ENCODE measurements at places on chromosomes 12 and 14.

- DNase-seq = no peak
Measured at GRCh38 chr14:98466807-98467206, 805.2 kb downstream of the BCL11B start.

- no peak for DNase-seq
Measured at GRCh38 chr12:40271981-40272664, 47.3 kb downstream of the LRRK2 start.

DNA sequence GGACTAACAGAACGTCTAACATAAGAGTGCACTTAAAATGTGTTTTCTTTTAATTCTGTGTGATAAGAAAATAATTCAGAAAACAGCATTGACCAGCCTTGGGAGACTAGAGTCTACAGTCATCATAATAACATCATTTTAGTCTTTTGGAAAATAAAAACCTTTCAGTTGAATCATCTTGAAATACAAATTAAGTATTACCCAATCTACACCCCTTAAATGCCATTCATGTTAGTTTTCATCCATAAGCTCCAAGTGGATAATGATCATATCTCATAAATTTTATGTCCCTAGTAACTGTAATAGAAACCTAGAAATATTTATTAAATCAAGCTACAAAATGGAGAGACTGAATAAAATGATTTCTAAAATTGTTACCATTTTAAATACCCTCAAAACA lies 32.4 kb downstream of the EPS8 start:
- no peak for DNase-seq

- no peak for DNase-seq
Measured at GRCh38 chr14:94897561-94897960, 127.6 kb upstream of the GSC start.

- no peak for DNase-seq
Measured at GRCh38 chr14:59175404-59175803, 13.1 kb upstream of the DAAM1 start.

DNA sequence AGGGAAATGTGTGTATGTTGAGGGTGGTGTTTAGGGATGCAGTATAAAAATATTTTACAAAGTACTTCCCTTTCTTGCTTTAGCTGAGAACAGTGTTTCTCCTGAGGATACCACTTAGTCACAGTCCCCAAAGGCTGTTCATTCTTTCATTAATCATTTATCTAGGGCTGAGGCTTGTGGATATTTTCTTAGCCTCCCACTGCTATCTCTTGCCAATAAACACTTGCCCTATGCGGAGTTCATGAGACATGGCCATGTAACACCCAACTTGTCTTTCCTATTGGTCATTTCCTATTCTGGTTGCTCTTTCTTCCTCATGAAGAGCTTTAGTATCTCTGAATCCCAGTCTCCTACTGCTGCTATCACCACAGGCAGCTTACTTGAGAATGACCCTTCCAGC lies 75.1 kb downstream of the ETNK1 start:
- no peak for DNase-seq

- DNase-seq = no peak
Measured at GRCh38 chr14:50763382-50764007, 67.5 kb downstream of the NIN start.

GRCh38 chr12:26704684-26705460 lies 128.1 kb downstream of the ITPR2 start:
- no peak for DNase-seq

DNA sequence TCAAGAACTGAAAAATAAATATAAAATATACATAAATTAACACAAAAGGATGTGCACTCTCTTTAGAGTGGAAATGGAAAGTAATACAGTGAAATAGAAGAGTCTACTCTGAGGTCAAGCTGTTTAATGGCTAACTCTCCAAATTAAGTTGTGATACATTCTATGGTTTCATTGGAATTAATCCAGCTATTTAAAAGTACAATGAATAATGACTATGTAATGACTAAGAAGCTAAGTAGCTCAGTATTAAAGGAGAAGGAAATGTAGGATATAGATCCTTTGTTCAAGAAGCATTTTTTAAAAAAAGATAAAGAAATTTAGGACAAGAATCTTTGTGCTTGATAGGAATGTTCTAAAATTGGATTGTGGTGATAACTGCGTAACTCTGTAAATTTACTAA lies 85.3 kb downstream of the LRP6 start:
- DNase-seq = no peak

DNA sequence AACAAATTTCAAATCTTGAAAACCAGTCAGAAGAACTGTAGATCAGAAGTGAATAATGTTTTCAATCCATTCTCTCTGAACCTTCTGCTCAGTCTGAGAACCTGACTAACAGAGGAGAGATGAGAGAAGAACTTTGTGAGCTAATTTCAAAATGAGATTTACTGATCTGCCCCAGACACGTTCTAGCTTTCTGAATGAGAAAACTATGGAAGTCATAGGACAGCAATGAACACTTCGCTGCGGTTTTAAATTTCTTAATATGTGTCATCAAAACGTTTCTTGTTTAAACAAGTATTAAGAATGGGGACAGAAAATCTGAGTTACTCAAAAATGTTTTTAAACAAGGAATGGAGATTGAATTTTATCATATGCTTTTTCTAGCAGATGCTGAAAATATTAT lies 66.6 kb upstream of the FAR2 start:
- no peak for DNase-seq

DNA sequence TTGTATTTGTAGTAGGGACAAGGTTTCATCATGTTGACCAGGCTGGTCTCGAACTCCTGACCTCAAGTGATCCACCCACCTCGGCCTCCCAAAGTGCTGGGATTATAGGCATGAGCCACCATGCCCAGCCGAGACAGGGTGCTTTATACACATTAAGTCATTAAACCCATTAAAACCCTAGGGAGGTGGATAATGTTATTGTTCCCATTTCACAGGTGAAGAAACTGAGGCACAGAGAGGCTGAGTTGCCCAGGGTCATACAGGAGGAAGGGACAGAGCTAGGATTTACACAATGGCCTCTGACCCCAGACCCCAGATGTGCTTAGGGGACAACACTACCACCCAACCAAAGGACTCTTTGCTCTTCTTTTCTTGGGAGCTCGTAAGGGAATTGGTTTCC lies 51.0 kb upstream of the RIN3 start:
- DNase-seq = no peak

DNA sequence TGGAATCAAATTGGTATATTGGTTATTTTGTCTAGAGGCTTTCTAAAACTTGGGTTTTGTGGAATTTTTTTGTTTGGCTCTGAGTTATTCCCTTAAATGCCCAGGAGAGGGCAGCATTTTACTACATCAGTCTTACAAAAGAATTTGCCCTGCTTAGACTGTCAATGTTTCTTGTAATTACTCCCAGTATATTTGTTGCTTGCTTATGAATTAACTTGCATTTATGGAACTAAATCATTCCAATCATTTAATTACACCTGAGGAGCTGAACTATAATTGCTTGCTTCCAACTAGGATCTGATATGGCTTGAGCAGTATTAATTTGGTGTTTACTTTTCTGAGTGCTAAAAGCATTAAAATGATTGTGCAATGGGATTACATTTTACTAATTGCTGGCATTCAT lies 48.7 kb downstream of the MIPOL1 start:
- DNase-seq = no peak

GRCh38 chr12:77999074-77999715 lies 168.5 kb downstream of the NAV3 start:
- DNase-seq = no peak

- DNase-seq = no peak
Measured at GRCh38 chr12:110741341-110742095, 1.2 kb downstream of the PPP1CC start.

GRCh38 chr14:104427131-104427851 lies 152.3 kb upstream of the C14orf180 start:
- no peak for DNase-seq

GRCh38 chr14:52080158-52080800 lies 11.4 kb upstream of the NID2 start:
- no peak for DNase-seq

DNA sequence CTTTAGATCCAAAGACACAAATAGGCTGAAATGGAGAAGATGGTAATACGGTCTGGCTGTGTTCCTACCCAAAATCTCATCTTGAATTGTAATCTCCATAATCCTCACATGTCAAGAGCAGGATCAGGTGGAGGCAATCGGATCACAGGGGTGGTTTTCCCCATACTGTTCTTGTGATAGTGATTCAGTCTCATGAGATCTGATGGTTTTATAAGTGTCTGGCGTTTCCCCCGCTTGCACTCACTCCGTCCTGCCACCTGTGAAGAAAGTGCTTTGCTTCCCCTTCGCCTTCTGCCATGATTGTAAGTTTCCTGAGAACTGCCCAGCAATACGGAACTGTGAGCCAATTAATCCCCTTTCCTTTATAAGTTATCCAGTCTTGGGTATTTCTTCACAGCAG lies 1795.5 kb upstream of the FLRT2 start:
- DNase-seq = no peak

GRCh38 chr12:28331130-28331529 lies 140.9 kb downstream of the CCDC91 start:
- DNase-seq = no peak

GRCh38 chr14:64220466-64220865 lies 73.7 kb downstream of the ESR2 start:
- no peak for DNase-seq

GRCh38 chr12:8032242-8033152 lies at the start of gene FOXJ2:
TSS of gene FOXJ2 (plus strand) at chr12:8032716. CDS start at chr12:8039833, 7,117 bp downstream.
- peak; percentile 71 for DNase-seq

All from effector memory CD4-positive, alpha-beta T cell (primary cell).